ENCODE measurements at places on chromosomes 4 and X.

DNA sequence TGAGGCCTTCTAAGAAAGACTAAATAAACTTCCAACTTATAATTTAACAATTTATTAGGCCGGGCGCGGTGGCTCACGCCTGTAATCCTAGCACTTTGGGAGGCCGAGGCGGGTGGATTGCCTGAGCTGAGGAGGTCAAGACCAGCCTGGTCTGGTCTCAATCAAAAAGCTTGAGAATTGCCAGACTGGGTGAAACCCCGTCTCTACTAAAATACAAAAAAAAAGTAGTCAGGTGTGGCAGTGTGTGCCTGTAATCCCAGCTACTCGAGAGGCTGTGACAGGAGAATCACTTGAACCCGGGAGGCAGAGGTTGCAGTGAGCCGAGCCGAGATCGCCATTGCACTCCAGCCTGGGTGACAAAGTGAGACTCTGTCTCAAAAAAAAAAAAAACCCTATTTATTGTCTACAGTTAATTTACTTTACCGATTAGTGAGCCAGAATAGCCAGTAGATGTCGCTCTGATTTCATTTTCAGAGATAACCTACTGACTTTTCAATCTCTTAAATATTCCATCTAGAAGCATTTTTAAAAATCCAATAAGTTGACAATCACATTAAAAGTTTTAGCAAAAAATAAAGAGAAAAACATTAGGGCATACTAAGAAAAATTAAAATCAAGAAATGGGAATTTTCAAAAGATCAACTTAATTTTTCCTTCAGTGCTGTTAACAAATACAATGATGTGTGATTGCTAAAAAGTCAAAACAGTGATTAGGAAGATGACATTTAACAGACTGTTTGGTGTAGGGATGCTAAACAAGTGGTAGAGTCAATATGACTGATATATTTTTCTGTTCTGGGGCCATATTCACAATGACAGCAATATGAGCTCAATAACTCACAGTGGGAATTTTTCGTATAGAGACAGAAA lies 4.3 kb upstream of the SHROOM3 start:
- peak; percentile 68 for DNase-seq

DNA sequence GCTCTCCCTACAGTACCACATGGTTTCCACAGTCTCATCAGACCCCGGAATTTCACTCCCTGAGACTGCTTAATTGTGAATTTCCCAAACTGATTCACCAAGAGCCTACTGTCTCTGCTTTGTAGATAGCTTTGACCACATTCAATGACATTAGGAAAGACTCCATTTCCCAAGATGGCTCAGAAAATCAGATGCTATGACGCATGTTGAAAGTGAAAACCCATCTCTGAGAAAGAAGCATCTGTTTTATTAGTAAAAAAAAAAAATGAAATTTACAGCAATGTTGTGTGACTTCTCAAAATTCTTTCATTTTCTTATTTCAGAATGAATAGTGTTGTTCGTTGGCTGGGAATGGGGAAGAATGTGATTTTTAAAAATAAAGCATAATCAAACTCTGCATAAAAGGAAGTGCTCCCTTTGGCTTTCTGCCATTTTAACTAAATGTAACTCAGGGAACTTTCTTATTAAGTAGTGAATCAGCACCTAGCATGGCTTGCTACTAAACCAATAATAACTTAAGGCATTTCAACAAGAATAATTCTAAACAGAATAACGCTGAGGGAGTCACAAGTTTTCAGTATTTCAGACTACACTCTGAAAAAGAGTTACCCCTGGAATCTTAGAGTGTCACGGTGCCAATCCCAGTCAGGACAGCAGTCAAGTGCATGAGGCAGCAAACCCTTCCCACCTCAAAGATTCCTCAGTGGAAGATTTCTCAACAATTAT lies 97.4 kb upstream of the MYOZ2 start:
- DNase-seq, result no peak

GRCh38 chrX:723781-724180 lies 93.2 kb downstream of the SHOX start:
- DNase-seq, result no peak

DNA sequence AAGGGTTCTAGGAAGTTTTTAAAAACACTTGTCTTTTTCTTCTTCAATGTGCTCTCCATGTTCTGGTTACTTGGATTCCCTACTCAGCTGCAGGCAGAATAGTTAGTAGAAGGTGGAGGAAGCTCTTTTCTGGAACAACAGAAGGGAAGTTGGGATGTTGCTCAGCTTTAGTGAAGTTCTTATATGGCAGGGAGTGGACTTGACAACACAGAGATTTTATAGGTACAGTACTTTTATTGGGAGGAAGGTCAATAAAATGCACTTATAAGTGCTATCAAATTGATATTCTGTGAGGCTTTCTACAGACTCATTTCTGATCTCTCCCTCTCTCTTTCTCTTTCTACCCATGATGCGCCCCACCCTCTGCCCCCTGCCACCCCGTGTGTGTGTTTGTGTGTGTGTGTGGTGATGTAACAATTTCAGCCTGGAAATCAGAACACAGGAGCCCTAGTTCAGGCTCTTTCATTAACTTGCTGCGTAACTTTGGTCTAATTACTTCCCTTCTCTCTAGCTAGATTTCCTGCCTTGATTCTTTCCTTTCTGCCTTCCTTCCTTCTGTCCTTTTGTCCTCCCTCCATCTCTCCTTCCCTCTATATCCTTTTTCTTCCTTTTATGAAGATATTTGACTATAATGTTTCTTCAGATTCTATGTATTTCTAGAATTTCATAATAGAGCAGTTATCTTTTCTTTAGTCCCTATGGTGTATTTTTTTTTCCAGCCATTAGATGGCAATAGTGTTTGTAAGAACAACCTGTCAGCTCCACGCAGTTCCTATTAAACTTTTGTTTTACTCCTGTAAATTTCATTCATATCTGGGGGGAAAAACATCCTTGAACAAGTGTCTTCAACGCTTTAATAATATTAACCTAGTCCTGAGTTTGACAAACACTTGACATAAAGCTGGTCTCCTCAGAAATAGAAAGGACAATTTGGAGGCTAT lies 37.1 kb downstream of the HEPH start:
- peak; percentile 25 for DNase-seq

GRCh38 chrX:154082396-154083125 lies 15.0 kb downstream of the MECP2 start:
- peak; percentile 13 for DNase-seq

- DNase-seq, result no peak
Measured at GRCh38 chr4:40164459-40164858, 32.4 kb upstream of the RHOH start.

- DNase-seq, result no peak
Measured at GRCh38 chrX:13864264-13864663, 47.4 kb upstream of the GPM6B start.

DNA sequence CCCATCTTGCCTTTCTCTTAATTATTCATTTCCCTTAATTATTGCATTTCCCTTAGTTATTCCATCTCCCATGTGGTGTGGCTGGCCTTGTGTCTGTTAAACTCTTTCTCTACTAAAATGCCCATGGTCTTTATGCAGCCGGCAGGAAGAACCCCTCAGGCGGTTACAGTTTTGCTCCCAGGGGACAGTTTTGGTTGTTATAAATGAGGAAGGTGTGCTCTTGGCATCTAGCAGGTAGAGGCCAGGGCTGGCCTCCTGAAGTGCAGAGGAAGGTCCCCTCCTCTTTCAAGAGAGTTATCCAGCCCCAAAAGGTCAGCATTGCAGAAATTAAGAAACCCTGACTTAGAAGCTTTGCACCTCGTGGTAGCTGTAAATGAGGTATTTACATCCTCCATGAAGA lies 18.0 kb downstream of the TBL1X start:
- no peak for DNase-seq

DNA sequence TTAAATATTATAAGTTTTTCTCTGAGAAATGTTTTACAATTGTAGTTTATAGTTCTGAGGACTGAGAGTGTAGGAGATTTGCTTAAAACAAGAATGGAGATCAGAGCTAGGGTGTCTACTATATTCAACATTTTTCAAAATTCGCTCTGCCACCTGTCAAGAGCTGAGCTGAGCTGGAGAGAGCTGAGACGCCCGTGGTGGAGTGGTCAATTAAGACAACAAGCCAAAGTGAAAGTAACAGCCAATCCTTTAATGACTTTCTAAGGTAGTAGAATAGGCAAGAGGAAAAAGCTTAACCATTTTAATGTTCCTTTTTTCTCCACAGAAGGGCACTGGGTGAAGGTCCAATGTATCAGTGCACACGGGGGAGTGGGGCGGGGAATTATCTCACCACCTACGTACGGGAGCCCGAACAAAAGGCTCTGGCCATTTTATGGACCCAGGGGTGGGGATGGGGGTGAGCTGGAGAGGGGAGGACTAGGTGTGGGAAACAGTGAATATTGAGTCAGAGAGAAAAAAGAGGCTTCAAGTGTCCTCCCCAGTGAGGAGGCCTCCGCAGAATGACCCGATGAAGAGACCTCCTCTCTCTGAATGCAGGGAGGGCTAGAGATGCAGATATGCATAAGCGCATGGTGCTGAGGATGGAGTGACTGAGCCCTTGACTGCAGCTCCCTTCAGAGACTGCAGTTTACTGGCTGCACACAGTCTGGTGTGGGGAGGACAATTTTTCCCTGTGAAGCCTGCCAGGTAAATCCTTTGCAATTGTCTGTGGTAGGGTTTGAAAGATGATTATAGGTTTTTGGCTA lies 60.8 kb downstream of the SPCS3 start:
- DNase-seq, result no peak

- no peak for DNase-seq
Measured at GRCh38 chr4:3376266-3376665, 65.5 kb upstream of the HGFAC start.

- DNase-seq, result no peak
Measured at GRCh38 chr4:35163168-35163567, 1081.1 kb downstream of the ARAP2 start.

- DNase-seq, result no peak
Measured at GRCh38 chrX:2457289-2458133, 43.3 kb downstream of the DHRSX start.

- no peak for DNase-seq
Measured at GRCh38 chrX:11666952-11667685, 1.4 kb upstream of the ARHGAP6 start.

GRCh38 chr4:5192271-5192670 lies 141.0 kb downstream of the STK32B start:
- no peak for DNase-seq

- DNase-seq, result peak; percentile 68
Measured at GRCh38 chr4:140092094-140092851, 61.7 kb downstream of the MAML3 start.

DNA sequence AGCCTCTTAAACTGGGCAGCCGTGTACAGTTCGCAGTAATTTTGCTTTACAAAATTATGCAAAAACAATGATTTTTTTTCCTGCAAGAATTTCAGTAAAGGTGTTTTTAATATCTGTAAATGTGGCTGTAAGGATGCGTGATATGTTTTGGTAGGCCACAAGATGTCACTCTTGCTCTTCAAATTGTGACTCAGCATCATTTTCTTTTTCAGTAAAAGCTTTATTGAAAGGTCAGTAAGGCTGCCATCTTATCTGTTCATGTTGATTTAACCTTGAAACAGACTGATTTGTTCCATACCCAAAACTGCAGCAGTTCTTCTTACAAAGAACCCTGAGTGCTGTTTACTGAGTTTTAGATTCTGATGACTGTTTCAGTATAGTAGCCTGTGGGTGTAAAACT lies 39.9 kb downstream of the TXLNG start:
- peak; percentile 63 for DNase-seq

DNA sequence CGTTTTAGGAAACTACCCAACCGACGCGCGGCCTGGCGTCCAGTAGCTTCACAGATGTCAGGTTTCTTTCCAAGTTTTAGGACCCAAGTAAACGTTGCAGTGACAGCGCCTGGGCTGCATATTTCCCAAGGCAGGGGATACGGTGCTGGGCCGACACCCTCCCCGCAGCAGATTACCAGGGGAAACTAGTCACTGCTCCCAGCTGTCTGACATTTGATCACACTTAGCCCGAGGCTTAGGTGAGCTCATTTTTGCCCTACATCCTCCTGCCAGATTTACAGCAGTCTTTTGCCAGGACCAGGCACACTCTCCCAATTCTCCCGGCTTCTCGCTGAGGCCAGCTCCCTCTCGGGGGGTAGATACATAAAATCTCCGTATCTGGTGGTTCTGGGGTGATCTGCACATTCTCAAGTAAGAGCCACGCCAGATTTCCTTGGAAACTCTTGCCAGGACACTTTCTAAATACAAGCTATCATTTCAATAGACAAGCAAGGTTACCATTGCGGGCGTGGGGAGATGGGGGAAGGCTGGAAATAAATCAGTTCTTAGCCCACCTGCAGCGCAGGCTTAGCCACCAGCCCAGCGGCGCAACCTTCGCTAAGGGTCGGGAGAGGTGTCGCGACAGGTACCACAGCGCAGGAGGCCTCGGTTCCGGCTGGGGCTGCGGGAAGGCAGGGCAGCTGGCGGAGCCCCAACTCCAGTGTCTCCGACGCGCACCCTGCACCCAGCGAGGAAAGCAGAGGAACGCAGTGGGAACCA lies 2.5 kb upstream of the SOX3 start:
- DNase-seq, result no peak

GRCh38 chr4:53617101-53617680 lies 25.9 kb upstream of the LNX1 start:
- DNase-seq, result no peak

DNA sequence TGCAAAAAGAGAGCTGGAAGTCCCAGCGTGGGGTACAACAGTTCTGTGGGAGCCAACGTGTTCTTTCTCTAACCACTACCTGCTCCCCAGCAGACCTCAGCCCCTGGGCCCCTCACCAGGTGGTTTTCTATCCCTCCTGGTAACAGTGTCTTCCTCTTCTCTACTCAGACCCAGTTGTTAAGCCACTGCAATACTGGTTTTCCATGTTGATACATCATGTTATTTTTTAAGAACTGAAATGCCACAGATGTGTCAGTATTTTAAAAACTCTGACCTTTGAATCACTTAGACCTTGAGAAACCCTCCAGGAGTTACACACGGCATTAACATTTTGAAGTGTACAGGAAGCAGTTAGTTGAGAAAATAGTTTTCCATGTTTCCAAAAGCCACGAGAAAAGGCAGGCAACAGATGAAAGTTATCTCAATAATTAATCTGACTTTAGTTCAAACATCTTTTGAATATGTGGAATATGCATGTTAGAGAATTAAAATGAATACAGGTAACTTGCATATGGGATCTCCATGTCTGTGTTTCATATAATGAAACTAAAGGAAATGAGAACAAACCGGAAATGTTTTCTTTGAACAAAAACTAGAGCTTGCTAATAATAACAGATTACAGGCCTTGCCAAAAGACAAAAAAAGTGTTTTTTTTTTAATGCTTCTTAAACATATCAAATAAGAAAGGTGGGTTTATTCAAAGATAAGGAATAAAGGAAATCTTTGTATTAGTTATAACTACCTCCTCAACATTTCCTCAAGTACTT lies 108.8 kb downstream of the ZNF827 start:
- no peak for DNase-seq

GRCh38 chr4:113823291-113823659 lies 61.7 kb upstream of the CAMK2D start:
- DNase-seq, result no peak

- DNase-seq, result no peak
Measured at GRCh38 chr4:136557396-136557795, 974.9 kb downstream of the PCDH18 start.

Data from hematopoietic multipotent progenitor cell treated with erythropoietin and hydrocortisone succinate and interleukin-3 and kit ligand, for 8 days (in vitro differentiated cells).